ENCODE measurements at places on chromosomes 5 and 9. TPM values are rescaled to one million over a fixed set of nuclear protein-coding genes. Genes with fewer than 3 reads are reported as not detected.

Gene COL27A1
- total RNA-seq = 0.44 TPM

DNA sequence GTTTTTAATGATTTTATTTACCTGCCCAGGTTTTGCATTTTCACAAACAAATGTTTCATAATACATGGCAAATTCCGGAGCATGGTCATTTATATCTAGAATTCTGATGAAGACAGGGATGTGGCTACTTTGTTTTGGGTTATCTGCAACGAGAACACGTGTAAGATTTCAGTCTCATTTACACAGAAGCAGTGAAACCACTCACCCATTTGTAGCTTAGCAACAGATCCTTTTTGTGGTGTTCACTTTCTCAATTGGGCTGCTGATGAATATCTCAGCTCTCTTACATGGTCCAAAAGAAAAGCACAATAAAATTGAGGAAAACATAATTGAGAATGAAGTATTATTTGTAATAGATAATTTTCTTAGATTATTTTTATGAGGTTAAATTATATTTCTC lies 148.6 kb downstream of the CDH9 start:
- DNase-seq = peak; percentile 22

DNA sequence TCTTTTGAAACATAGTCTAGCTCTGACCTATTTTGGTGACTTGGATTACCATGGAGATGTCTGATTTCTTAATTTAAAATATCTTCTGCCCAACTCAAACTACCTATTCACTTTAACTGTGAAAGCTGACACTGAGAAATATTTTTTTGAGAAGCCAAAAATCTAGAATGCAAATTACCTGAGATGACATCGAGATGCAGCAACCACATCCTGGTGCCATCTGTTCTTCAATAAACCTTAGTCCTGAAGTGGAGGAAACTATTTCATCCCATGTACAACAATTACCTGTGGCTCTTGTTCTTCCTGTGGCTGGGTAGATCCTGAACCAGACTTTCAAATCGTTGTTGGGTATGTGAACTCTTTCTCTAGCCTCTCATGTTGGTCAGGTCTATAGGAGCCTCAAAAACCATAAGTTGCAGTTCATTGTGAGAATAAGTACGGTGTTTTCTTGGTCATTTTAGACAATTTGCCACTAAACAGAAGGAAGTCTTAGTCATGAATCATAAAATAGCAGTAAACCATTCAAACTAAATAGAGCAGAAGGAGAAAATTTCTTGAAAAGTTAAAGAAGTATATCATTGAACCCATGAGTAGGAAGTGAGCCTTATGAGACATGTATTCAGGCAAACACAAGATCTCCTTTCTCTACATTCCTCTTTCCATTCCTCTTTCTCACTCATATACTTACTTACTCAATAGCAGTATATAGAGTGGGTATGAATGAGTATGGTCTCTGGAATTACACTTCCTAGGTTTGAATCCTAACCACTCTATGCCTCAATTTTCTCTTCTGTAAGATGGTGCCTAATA lies 176.0 kb downstream of the HMHB1 start:
- peak; percentile 8 for DNase-seq

DNA sequence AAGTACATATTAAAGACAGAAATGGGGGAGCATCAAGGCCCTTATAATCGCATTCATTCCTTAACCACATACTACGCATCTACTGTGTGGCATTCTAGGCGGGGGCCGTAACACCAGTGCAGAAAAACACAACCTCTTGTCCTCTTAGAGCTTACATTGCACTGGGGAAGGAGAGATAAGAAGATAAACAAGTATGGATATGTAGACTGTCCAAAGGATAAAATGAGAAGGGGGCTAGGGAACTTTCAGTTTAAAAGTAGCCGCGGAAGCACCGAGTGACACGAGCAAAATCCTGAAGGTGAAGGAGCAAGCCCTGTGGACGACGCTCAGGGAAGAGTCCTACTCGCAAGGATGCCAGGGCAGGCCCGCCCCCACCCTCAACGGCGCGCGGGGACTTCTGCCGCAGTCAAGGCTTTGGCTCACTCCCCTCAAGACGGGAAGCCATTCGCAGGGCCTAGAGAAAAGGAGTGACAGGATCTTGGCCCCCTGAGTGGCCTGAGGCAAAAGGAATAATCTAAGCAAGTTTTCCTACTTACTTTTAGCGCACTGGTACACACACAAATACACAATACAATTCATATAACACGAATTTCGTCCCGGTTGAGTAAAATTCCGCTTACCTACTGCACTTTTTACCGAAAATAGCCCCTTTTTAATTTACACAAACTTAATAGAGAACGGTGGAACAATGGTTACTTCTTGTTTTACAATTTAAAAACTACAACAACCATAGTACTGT lies 1.3 kb upstream of the NIPBL start:
- DNase-seq = peak; percentile 86

- DNase-seq = no peak
Measured at GRCh38 chr5:5037674-5038073, 102.5 kb upstream of the ADAMTS16 start.

DNA sequence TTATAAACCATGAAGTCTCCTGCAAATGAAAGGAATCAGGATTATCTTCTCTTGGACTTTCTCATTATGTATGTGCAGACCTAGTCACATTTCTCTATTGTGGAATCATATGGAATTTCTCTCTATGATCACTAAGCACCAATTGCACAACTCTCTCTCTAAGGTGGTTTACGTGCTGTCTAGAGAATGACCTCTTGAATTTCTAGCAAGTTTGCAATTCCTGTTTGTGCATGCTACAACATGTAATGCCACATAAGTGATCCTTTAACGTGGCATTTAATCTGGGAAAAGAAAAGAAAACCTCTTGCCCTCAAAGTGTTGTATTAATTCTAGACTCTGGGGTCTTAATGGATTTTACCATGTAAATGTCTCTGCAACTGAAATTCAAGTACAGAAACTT lies 5.0 kb upstream of the PPP2R2B start:
- DNase-seq = no peak

- no peak for DNase-seq
Measured at GRCh38 chr5:58181578-58182286, 278.2 kb downstream of the PLK2 start.
